ENCODE measurements at places on chromosomes 5 and 9. TPM values are rescaled to one million over a fixed set of nuclear protein-coding genes. Genes with fewer than 3 reads are reported as not detected.

The TSSK1B gene
- 1.2 TPM for total RNA-seq

The LCN6 gene
- total RNA-seq = 17.9 TPM

The ANKRD18B gene
- 5.9 TPM for total RNA-seq

The NUDT12 gene
- 5.9 TPM for total RNA-seq

The NUTM2F gene
- total RNA-seq = not detected

The ARSI gene
- total RNA-seq = 4.7 TPM

The OGN gene
- total RNA-seq = 11.5 TPM

The VAV2 gene
- 8.3 TPM for total RNA-seq

The TMEM245 gene
- 47.4 TPM for total RNA-seq

The OMD gene
- total RNA-seq = 10.3 TPM

The FBN2 gene
- total RNA-seq = 0.49 TPM

The ENHO gene
- total RNA-seq = not detected

The RASGEF1C gene
- 2.5 TPM for total RNA-seq

The NACC2 gene
- total RNA-seq = 21.1 TPM

The ARID3C gene
- total RNA-seq = not detected

The SCGB3A2 gene
- not detected for total RNA-seq

The CARTPT gene
- total RNA-seq = not detected

The KCNN2 gene
- 3.4 TPM for total RNA-seq

The INSYN2B gene
- 0.25 TPM for total RNA-seq

The SLC4A9 gene
- 0.25 TPM for total RNA-seq

The CDX1 gene
- not detected for total RNA-seq

The SH3TC2 gene
- 2.0 TPM for total RNA-seq

The TGFBI gene
- total RNA-seq = 43.2 TPM

The UGT3A2 gene
- not detected for total RNA-seq

The MELK gene
- total RNA-seq = 2.9 TPM

The SLC1A1 gene
- total RNA-seq = 1.5 TPM

The PRR16 gene
- total RNA-seq = 19.6 TPM

The SLC6A19 gene
- total RNA-seq = not detected

The RNF183 gene
- not detected for total RNA-seq

The GABRA1 gene
- not detected for total RNA-seq

The FBP2 gene
- total RNA-seq = not detected

The LPAR1 gene
- total RNA-seq = 83.0 TPM

The LMNB1 gene
- 20.9 TPM for total RNA-seq

The SLC34A3 gene
- not detected for total RNA-seq

The PCDHB8 gene
- 0.25 TPM for total RNA-seq

The ISL1 gene
- 25.0 TPM for total RNA-seq

The GRM6 gene
- not detected for total RNA-seq

The HNRNPAB gene
- total RNA-seq = 92.6 TPM

The IFNA13 gene
- total RNA-seq = not detected

The ADRA1B gene
- total RNA-seq = 0.74 TPM

The SAPCD2 gene
- 2.7 TPM for total RNA-seq

The PCDHGB4 gene
- total RNA-seq = 10.3 TPM

The SURF2 gene
- total RNA-seq = 19.9 TPM

The SLC25A2 gene
- not detected for total RNA-seq

The SMIM32 gene
- total RNA-seq = not detected

The OTP gene
- not detected for total RNA-seq

The SPATA31E1 gene
- total RNA-seq = not detected

The FBP1 gene
- total RNA-seq = 1.7 TPM

The TXNDC15 gene
- 92.3 TPM for total RNA-seq

The LECT2 gene
- not detected for total RNA-seq

The CAPSL gene
- total RNA-seq = not detected

The LCN1 gene
- not detected for total RNA-seq

The MAMDC4 gene
- total RNA-seq = 3.2 TPM

The FGF10 gene
- total RNA-seq = 41.3 TPM

The WHRN gene
- 9.1 TPM for total RNA-seq

The TLX3 gene
- not detected for total RNA-seq

The BARHL1 gene
- total RNA-seq = not detected

Measured in vagina (tissue), 2 donors.